ENCODE measurements at places on chromosomes 2 and 18.

GRCh38 chr2:127453392-127454171, 35.4 kb downstream of the PROC start:
- no peak for DNase-seq

DNA sequence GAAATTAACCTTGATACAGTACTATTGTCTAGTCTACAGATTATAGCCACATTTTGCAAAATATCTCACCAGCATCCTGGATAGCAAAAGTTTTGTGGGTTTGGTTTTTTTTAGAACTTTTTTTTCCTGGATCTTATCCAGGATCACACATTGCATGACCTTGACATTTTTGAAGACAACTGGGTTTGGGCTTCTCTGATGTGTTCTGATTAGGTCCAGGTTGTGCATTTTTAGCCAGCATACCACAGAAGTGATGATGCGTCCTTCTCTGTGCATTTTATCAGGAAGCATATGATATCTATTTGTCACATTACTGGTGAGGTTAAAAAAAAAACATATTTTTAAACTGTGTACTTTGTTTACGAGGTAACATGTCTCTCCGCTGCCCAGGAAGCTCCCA, 221.0 kb upstream of the OSR1 start:
- no peak for DNase-seq

- peak; percentile 22 for DNase-seq
Measured at GRCh38 chr2:172813314-172813888, 77.8 kb downstream of the RAPGEF4 start.

DNA sequence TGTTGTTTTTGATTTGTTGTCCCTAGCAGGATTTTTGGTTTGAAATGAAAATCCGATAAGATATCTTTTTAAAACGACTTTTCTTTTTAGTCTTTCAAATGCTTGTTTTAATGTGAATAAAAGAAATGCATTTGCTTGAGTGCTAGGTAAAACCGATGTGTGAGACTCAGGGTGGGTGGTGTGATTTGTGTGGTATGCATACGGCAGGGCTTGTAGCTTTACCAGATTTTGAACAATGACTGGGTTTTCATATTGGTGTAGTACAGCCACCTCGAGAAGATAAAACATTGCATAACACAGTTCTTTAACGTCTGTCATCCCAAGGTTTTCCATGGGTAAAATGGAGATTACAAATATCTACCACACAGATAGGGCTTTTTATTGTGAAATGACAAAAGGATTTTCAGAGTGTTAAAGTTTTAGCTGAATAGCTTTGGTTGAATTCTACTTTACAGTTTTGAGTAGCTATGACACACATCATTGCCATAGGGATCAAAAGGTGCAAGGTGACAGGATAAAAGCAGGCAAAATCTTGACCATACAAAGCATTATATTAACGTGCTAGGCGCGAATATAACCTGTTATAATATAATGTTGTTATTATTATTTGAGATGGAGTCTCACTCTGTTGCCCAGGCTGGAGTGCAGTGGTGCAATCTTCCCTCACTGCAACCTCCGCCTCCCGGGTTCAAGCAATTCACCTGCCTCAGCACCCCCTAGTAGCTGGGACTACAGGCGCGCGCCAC, 824 bp upstream of the ZNF638 start:
- no peak for DNase-seq

DNA sequence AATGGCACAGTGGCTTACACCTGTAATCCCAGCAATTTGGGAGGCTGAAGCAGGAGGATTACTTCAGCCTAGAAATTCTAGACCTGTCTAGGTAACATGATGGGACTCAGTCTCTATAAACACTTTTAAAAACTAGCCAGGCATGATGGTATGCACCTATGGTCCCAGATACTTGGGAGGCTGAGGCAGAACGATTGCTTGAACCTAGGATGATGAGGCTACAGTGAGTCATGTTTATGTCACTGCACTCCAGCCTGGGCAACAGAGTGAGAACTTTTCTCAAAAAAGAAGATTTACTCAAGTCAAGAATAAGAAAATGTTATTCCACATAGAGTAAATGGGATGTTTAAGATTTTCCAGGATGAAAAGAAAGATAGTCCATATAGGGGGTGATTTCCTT, 158.6 kb downstream of the HNMT start:
- DNase-seq: no peak

DNA sequence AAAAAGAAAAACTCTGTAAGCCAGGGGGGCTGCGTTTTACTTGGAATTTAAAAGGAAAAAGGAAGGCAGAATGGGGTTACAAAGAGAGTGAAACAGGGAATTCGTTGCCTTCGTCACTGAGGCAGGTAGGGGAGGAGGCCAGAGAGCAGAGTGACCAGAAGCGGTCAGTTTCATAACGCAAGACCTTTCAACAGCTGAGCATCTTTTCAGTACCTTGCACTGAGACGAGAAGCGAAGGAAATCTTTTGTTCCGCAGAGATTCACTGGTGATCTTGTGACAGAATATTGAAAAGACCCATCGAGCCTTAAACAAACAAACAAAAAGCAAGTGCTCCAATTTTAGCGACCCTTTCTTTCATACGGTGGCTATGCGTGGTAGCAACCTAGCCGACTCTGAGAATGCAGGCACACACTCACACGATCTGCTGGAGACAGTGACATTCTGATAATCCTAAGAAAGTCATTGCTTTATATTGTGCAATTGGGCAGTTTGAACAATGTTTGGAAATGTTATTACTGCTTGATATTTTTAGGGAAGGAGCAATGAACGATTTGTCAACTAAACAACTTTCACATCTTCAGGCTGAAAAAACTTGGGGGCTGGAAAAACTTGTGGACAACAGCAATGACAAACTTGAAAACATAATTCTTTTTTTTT, 93.8 kb upstream of the ODC1 start:
- no peak for DNase-seq

DNA sequence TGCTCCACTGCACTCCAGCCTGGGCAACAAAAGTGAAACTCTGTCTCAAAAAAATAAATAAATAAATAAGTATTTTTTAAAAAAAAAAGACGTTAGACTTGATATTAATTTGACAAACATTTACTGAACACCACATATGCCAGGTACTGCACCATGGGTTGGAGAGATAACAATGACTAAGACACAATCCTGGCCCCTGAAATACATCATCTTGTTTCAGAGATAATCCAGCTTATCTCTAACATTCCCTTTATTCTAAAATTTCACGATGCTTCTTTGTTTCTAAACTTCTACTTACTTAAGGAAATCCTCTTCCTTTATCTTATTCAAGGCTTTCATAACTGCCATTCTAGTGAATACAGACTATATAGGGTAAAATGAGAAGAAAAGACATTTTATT, 55.0 kb upstream of the PEX13 start:
- DNase-seq: no peak

GRCh38 chr2:30865892-30866681, 58.8 kb upstream of the CAPN13 start:
- DNase-seq: no peak

DNA sequence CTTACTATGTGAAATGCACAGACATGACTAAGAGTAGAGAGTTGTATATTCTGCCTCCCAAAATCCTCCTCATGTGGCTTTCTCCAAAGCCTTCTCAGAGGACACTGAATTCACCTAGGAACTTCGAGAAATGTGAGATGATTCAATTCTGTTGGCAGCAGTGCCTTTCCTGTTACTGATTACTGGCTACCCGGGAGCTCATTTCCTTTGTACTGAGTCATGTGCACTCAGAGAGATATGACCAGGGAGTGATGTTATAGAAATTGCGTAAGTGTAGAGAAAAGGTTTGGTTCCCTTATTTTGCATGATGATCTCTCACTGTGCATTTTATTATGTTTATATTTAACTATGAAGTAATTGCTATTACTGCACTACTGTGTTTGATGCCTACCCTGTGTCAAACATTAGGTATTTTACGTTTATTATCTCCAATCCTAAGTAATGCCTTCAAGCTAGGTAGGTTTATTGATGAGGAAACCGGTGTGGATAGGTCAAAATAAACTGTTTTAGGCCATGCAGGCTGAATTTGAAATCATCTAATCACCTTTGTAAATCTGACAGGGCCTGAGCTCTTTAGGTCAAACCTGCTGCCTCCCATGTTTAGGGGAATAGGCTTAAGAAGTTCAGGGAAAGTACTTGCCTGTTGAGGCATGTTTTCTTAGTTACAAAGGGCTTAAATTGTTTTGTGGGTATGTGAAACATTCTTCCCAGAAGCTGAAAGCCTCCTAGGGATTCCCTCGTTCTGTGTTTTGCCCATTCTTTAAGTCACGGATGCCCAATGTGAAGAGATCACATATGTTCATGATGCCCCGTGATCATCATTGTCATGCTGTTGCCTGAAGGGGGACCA, 86.8 kb downstream of the FMNL2 start:
- DNase-seq: peak; percentile 92

DNA sequence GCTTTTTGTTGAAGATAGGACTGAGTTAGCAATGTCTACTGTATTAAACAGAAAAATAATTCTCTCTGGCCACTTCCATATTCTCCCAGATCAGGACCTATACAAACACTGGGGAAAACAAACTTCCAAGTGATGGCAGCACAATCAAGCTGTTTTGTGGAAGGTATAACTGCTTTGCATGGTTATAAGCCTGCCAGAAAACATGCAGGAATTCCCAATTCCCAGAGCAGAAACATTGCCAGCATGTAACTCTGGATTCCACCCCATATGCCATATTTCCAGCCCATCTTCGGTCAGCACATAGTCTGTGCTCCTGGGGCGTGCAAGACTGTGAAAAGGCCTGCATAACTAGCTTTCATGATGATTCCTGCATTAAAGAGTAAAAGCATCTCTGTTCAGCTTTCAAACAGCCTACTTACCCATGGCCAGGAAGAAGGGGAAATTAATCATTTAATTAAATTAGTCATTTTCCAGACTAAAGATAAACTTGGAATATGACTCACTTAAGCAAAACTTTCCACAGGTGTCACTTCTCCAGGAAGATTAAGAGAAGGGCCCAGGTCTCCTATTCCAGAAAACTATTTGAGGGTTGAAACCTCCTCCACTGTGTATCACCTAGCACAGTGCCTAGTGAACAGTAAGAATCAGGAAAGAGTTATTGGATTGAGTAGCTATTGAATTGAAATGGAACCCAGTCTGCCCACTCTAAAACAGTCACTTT, 280.5 kb downstream of the NRXN1 start:
- DNase-seq: no peak

DNA sequence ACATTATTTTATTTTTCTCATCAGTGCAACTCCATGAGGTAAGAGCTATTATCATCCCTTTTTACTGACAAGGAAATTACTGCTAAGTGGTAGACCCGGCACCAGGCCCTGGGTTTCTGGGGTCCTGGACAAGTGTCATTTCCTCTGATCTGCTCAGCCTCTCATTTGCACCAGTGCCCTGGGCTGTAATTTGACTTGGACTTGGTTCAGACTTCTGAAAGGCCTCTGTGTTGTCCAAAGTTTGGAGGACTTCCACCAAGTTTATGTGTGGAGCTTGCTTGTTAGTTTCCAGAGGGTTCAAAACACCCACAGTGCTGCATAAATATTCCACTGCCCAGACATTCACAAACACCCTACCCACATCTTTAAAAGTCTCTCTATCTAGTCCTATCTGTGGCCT, 44.0 kb upstream of the PPP1CB start:
- no peak for DNase-seq

DNA sequence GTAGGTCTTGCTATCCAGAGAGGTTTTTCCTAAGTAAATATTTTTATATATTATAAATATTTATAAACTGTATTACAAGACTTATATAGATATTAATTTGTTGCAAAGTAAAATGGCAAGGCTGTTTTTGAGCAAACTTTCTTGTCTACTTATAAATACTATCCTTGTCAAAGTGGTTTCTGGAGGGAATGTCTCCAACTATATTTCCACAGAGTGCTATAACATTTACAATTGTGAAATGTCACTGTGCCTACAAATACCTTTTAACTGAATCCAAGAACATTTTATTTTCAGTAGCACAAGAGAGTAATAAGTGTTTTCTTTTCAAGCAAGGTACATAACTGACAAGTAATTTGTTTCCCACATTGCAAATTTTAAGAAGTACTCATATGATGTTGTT, 256.8 kb downstream of the ZNF385B start:
- DNase-seq: no peak

- DNase-seq: no peak
Measured at GRCh38 chr18:43236921-43237320, 40.4 kb downstream of the SYT4 start.

- DNase-seq: no peak
Measured at GRCh38 chr2:12048550-12048949, 302.1 kb downstream of the LPIN1 start.

DNA sequence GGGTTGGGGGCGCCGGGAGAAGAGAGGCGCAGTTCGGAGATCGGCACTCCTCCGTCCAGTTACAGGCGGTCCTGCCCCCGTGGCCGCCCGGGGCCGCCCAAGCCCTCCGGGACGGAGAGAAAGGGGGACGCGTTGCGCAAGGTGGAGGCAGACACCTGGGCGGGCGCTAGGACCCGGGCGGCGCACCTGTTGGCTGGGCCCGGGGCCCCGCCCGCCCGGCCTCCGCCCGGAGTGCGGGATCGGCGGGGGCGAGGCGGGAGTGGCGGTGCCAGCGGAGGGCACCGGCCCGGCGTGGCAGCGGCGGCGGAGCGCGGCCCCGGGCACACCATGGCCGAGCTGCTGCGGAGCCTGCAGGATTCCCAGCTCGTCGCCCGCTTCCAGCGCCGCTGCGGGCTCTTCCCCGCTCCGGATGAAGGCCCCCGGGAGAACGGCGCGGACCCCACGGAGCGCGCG, at the start of gene SGPP2:
TSS of gene SGPP2 (plus strand) at position 268 of the 453 bp plus-strand sequence. CDS start at position 328, 60 bp downstream.
- peak; percentile 42 for DNase-seq

DNA sequence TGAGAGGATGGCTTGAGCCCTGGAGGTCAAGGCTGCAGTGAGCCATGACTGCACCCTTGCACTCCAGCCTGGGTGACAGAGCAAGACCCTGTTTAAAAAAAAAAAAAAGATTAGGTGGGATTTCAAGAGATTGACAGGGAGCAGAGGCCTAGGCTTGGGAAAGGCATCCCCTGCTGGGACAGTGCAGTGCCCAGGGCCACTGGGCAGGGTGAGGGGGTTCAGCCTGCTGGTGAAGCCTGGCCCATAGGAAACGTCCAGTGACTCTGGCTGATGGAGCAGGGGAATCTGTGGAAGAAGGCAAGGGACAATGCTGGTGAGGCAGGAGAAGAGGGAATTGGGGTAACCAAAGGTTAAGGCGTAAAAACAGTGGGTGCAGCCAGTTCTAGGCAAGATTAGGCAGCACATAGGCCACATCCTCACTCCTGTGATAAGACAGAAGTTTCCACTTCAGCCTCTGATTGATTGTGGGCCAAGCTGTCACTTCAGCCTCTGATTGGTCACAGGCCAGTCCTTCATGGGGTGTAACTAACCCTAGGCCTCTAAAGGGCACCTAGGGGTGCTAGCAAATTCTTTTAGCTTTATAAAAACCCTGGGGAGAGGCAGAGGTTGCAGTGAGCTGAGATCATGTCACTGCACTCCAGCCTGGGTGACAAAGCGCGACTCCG, 128.6 kb downstream of the MSH2 start:
- no peak for DNase-seq

GRCh38 chr2:205902041-205902899, 183.7 kb downstream of the INO80D start:
- no peak for DNase-seq

- no peak for DNase-seq
Measured at GRCh38 chr2:117958186-117958585, 55.7 kb downstream of the CCDC93 start.
